ENCODE measurements at places on chromosomes 7 and 10. TPM values are rescaled to one million over a fixed set of nuclear protein-coding genes. Genes with fewer than 3 reads are reported as not detected.
A peak's percentile ranks its signal among the peaks of the same experiment; 100 is the strongest.

DNA sequence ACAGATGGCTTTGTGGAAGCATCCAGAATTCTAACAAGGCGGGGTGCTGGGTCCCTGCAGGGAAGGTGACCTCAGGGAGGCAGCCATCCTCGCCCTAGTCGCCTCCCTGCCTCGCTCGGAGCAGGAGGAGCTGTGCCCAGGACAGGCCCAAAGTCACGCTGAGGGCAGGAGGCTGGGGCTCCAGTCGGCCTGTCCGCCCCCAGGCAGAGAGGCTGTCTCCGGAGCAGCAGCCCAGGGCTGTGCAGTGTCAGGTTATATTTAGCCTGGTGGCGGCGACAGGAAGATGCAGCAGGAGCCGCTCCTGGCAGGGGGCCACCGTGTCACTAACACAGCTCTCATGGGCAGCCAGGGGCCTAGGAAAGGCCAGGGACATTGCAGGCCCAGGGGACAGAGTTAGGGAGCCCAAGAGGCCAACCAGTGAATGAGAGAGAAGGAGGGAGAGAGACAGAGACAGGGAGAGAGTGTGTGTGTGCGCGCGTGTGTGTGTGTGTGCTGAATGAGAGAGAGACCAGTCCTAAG is 13.5 kb downstream of the KCNH2 start:
- peak; percentile 21 for DNase-seq

DNA sequence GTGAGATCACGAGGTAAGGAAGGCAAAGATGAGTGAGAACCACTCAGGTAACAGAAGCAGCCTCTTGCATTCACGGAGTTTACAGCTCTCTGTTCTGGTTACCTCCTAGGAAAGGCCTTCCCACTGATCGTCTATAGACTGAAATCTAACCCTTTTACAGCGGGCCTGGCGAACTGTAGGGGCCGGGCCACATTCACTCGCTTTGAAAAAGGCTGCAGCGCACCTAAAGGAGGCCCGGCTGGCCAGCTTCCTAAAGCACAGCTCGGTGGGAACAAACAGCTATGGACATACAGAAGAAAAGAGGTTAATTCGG is 565 bp downstream of the ATP5MK start:
- DNase-seq = peak; percentile 67

Gene CYP2E1
- not detected for total RNA-seq

- no peak for DNase-seq
Observed at GRCh38 chr7:89554209-89554608, 600.1 kb upstream of the STEAP1 start.

Gene KLF14
- total RNA-seq = not detected

DNA sequence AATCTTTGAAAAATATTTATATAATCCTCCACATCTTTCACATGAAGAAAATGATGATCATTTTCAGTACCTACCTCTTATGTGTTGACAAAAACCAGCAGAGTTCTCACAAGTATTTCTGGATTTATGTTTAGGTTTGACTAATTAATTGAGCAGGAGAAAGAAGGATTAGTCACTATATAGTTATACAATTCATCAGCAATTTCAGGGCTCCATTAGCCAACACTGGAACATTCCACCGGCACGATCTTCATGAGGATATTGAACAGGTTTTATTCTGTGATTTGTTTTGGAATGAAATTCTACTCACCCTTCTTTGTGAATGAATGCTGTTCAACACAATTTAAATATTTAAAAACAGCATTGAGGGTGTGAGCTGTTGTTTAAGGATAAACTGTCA is 163.2 kb downstream of the SEM1 start:
- no peak for DNase-seq
